Fibroblast of skin of right biceps (primary cell): ENCODE measurements at places on chromosomes 3 and 15.

DNA sequence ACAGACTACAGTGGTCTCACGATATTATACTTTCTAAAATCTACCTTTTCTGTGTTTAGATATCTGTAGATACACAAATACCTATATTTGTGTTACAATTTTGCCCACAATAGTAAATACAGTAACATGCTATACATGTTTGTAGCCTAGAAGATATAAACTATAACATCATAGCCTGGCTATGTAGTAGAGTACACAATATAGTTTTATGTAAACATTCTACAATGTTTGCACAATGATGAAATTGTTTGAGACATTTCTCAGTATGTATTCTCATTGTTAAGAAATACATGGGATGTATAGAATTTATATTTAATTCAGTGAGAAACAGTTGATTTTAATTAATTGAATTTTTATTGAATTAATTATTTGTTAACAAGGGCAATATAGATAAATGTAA, 1367.0 kb downstream of the OTOL1 start:
- DNase-seq: no peak

DNA sequence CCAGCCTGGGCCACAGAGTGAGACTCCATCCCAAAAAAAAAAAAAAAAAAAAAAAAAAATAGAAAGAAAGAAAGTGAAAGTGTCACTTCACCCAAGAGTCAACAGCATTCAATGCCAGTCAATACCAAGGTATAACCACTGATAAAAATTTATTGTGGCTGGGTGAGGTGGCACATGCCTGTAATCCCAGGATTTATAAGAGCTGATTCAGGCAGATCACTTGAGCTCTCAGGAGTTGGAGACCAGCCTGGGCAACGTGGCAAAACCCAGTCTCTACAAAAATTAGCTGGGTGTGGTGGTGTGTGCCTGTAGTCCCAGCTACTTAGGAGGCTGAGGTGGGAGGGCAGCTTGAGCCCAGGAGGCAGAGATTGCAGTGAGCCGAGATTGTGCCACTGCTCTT, 46.5 kb upstream of the PIK3CB start:
- no peak for DNase-seq

GRCh38 chr3:46093966-46094365, 66.7 kb upstream of the XCR1 start:
- no peak for DNase-seq

DNA sequence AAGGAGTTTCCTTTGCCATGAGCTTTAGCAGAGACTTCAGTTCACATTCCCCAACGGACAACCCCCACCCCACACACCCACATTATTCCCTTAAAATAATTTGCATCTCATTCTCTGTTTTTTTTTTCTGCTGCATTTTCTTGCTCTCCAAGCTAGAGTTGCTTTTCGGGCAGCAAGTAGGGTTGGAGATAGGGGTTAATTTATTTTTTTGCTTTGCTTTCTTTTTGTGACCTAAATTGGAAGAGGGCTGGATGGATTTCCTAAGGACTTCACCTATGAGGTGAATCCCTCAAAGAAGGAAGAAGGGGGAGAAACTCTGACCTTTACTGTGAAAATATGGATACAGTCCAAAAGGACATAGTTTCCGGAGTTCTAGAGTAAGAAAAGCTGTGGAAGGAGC, 6.6 kb downstream of the SOX2 start:
- DNase-seq: no peak

GRCh38 chr3:160927620-160928019, 171.6 kb downstream of the PPM1L start:
- no peak for DNase-seq

DNA sequence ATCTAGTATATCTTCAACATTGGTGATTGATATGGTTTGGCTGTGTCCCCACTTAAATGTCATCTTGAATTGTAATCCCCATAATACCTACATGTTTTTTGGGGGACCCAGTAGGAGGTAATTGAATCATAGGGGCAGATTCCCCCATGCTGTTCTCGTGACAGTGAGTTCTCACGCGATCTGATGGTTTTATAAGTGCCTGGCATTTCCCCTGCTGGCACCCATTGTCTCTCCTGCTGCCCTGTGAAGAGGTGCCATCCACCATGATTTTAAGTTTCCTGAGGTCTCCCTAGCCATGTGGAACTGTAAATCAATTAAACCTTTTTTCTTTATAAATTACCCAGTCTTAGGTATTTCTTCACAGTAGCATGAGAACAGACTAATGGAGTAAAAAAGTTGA, 1094.6 kb downstream of the ROBO2 start:
- DNase-seq: no peak

- DNase-seq: peak; percentile 67
Measured at GRCh38 chr3:86996261-86996955, 5.5 kb upstream of the VGLL3 start.

DNA sequence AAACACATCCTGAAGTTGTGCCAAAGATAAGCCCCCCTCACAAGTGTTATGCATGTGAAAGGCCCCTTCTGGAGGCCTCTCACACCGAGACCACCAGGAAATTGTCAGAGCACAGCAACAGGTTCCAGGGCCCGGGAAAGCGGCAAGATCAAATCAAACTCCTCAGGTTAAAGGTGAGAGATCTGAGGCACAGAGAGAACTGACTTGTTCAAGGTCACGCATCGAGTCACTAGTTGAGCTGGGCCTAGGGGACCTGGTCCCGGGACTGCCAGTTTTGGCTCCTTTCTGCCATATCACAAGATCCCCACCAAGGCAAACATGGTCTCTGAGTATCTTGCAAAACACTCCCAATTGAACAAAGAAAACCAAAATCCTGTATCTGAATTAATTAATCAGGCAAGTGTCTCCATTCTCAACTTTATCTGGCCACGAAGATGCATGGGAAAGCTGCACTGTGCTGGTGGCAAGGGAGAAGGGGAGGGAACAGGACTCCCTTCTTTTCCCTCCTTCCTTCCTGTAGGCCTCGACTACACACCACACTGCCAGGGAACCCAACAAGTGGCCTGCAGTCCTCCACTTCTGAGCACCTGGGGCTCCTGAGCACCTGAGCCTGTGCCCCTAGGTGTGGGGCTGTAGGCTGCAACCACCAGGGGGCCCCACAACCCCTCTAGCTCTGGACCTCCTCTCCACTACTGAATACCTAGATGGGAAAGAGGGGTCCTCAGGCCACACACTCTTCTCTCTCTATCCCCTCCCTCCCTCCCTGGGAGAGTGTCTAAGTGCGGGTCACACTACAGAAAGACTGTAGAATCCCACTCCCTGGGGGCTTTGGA, 37.3 kb downstream of the ANP32A start:
- no peak for DNase-seq

GRCh38 chr3:122024800-122025199, 2.8 kb upstream of the ILDR1 start:
- DNase-seq: no peak

DNA sequence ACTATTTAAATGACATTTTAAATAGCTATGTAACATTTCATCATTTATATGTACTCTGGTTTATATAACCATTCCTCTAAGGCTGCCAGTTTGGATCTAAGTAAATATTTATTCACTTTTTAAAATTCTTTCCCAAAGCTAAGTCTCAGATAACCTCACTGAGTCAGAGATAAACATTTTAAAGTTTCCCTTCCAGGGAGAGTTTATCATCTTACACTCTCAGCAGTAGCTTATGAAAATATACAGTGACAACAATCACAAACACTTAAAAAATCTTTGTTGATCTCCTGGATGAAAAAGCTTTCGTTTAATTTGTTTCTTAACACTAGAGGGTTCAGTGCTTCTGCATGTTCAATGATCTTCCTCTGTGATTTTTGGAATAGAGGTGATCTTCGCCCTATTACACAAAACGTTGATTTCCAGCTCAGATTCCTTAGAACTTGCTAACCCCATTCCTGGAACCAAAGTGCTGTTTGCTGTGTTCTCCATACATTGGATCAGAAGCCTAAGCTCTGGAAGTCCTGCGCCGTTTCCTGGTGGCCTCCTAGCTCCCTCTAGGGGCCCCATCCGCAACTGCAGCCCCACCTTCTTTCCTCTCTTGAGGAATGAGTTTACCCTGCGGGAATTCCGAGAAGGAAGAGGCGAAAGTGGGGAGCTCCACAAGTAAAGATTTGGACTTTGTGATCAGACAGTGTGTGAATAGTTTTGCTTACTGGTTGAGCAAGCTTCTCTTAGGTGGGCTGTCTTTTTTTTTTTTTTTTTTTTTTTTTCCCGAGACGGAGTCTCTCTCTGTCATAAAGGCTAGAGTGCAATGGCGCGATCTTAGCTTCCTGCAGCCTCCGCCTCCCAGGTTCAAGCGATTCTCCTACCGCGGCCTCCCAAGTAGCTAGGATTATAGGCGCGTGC, 29.3 kb upstream of the SACM1L start:
- peak; percentile 79 for DNase-seq

GRCh38 chr3:158167737-158168557, 58.1 kb downstream of the RSRC1 start:
- peak; percentile 98 for DNase-seq

DNA sequence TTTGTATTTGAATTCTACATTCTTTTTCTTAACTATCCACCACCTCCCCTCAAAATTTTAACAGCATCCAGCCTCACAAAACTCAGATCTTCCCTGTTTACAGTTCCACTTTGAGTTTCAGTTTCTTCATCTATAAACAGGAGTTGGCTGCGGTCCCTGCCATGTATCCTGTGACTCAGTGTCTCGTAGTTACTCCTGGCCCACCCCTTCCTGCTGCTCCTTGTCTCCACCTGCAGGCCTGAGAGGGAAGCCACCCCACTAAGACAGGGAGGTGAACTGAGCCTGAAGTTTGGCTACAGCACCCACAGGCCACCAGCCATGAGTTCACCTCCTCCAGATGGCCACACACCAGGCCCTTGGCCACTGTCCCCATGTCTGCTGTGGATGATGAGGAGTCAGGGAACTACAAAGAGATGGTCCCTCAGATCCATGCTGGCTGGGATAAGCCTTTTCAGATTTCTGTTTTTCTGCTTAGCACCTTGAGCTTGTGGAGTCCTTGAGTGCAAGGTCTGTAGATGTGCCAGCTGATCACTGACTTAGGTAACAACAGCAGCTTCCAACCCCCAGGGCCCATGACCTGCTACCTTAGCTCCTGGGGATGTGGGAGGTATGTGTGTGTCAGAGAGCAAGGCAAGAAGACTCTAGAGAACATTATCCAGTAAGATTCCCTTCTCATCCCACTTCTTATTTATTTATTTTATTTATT, 37.5 kb downstream of the CD86 start:
- DNase-seq: peak; percentile 26

GRCh38 chr3:119731560-119732343, 28.9 kb downstream of the CFAP91 start:
- DNase-seq: peak; percentile 64

GRCh38 chr3:110886222-110886893, 185.3 kb upstream of the NECTIN3 start:
- DNase-seq: no peak

- peak; percentile 7 for DNase-seq
Measured at GRCh38 chr3:168025076-168025475, 70.6 kb downstream of the GOLIM4 start.

DNA sequence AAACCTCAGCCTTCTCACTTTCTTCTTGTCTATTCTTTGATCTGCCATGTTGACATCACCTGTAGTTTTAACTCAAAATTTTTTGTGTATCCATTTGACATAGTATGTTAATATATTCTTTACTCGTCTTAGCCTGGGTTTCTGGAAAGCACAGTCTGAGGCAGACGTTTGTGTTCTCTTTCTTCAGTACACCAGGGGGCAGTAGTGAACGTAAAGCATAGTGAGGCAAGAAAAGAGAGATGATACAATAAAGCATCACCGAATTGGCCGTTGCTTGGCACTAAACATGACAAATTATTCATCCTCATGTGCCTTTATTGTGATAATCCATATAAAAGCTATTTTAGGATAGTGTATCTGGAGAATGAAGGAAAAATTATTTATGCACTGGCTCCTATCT, 141.0 kb upstream of the MYRIP start:
- peak; percentile 39 for DNase-seq

DNA sequence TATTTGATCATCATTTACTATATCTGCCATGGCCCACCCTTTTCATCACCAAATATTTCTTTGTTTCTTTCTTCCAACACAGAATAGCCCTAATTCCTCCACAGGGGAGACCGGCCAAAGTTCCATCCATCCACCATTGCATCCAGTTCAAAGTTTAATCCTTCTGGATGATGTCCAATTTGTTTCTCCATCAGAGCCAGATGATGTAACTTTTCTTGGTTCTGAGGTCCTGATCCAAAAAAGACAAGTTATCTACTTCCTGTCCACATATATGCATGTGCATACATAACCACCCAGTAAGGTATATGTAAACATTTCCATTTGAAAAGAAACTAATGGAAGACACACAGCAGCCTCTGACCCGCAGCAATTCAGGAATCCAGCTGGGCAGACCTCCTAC, 237.3 kb downstream of the SHOX2 start:
- peak; percentile 9 for DNase-seq

DNA sequence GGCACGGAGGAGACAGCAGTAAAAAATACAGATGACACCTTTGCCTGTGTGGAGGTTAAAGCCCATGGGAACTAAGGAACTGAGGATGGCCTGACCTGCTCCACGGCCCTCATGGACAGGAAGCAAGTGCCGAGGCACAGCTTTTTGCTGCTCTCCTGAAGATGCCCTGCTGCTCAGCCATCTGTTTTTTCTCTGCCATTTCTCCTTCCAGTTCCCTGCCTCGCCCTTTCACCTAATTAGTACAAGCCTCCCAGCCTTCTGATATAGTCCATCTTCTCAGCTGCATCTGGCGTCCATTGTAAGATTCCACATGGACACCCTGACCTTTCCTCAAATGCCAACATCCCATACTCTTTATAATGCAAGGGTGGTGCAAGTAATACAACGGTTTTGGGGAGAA, 11.8 kb upstream of the CXCR6 start:
- no peak for DNase-seq

GRCh38 chr3:19632099-19633074, 301.6 kb downstream of the EFHB start:
- DNase-seq: no peak

DNA sequence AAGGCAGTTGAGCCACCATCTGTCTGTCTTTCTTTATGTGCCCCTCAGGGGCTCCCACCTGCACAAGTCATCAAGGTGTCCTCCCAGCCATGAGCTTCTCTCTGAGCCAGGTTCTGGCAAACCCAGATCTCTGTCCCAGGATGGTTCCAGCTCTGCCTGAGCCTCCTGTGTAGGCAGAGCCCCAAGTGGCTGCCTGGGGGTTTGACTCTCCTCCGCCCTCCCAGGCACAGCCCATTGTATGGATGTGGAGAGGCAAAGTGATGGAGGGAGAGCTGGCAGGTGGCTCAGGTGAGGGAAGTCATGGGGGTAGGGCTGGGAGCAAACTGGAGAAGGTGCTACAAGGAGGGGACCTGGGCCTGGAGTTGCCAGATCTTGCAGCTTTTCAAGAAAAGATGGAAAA, 56.9 kb downstream of the GRIP2 start:
- DNase-seq: no peak

GRCh38 chr3:39806820-39807219, 2.6 kb upstream of the MYRIP start:
- DNase-seq: no peak

- DNase-seq: no peak
Measured at GRCh38 chr3:134060561-134061385, 31.0 kb upstream of the SLCO2A1 start.

GRCh38 chr3:128289534-128289933, 136.3 kb downstream of the EEFSEC start:
- DNase-seq: no peak

GRCh38 chr15:37090543-37091175, 9.7 kb downstream of the MEIS2 start:
- no peak for DNase-seq

GRCh38 chr3:24678421-24678865, 183.8 kb upstream of the THRB start:
- peak; percentile 96 for DNase-seq
